NCI-H345 (cell line): ENCODE measurements at places on chromosomes 16 and 17.

GRCh38 chr16:81636298-81636993, 142.6 kb upstream of the PLCG2 start:
- DNase-seq: peak; percentile 49

GRCh38 chr16:14373896-14374295, 256.2 kb downstream of the PARN start:
- DNase-seq: no peak

- no peak for DNase-seq
Observed at GRCh38 chr17:7748076-7748775, 30.7 kb downstream of the DNAH2 start.

DNA sequence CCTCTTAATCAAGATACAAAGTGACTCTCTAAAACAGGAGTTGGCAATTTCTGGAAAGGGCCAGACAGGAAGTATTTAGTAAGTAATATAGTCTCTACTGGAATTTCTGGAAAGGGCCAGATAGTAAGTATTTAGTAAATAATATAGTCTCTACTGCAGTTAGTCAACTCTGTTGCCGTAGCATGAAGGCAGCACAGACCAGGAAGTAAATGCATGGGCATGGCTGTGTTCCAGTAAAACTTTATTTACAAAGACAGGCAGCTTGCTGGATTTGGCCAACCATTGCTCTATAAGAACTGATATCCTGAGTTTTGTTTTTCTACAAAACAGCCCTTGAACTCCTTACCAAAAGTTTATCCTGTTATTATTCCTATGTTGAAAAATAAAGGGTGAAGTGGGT, 16.9 kb downstream of the LDAF1 start:
- DNase-seq: no peak

DNA sequence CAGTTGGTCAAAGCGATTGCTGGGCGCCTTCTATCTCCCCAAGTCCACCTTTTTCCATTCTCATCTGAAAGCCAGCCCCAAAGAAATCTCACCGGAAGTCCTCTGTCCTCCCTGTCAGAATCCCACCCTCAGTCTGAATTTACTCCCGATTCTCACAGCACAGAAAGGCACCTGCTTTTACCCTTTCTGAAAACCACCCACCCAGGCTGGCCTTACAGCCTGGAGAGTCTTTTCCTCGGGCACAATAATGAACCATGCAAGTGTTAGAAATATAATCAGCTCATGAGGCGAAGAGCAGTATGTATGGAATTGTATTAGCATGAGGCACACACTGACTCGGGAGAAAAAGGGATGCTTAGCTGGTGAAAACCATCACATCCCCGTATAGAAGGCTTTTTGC, 1.2 kb upstream of the ZFHX3 start:
- DNase-seq: no peak

GRCh38 chr17:40460968-40461731, 17.9 kb downstream of the IGFBP4 start:
- no peak for DNase-seq

DNA sequence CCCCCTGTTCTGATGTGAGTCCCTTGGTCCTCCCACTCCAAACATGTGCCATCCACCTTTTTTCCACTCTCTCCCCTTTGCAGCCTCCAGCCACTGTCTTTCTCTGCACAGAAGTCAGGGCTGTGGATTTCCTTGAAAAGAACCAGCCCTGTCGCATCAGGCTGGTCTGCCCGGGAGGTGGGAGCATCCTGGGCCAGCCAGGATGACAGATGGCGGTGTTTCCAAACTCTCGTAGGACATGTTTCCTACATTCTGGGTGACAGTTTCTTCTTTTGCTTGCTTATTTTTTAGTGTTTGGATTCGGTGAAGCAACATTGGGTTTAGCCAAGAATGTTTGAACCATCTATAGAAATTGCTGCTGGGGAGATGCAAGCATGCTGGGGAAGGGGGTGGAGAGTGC, 100.8 kb downstream of the CCDC182 start:
- no peak for DNase-seq

GRCh38 chr16:76818606-76819181, 372.3 kb upstream of the MON1B start:
- DNase-seq: no peak

GRCh38 chr17:6374761-6375312, 60.1 kb downstream of the AIPL1 start:
- no peak for DNase-seq

DNA sequence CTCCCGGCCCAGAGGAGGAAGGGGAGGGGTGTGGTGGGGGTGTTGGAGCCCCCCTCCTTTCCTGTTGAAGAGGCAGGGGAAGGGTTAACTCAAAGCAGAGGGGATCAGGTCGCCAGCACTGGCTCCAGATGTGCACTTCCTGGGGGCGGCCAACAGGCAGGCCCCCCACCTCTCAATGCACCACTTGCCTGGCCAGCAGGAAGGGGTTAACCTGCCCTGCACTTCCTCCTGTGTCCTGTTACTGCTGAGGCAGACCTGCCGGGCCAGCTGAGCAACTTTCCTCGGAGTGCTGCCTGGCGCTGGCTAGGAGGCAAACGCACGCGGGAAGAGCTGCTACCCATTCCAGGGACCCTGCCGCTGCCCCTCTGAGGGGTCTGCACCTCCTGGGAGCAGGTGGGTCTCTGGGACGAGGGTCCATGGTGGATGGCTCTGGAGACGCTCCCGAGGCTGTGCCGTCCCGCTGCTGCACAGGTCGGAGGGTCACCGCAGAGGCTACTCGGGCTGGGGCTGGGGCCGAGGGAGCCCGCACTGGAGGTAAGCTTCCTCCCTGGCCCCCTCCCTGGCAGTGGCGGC, at the start of gene EPN3:
EPN3 (plus strand) TSS at position 284 of the 573 bp plus-strand sequence. CDS start 3,822 bp downstream, outside the sequence.
- peak; percentile 8 for DNase-seq

DNA sequence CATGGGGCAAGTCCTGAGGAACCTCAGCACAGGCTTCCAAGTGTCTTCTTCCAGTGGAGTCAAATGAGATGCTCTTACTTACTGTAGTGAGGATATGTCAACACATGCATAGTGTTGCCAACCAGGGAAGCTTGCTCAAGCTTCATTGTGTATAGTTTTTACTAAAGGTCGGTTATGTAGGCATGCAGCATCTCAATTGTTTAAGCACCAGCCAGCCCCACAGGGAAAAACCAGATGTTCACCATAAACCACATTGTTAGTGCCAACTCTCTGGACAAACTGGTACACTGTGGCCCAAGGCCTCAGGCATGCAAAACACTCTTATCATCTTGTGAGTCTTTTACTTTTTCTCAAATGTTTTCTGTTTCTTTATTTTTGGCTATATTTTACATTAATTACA, 152.1 kb downstream of the PHKB start:
- DNase-seq: no peak

DNA sequence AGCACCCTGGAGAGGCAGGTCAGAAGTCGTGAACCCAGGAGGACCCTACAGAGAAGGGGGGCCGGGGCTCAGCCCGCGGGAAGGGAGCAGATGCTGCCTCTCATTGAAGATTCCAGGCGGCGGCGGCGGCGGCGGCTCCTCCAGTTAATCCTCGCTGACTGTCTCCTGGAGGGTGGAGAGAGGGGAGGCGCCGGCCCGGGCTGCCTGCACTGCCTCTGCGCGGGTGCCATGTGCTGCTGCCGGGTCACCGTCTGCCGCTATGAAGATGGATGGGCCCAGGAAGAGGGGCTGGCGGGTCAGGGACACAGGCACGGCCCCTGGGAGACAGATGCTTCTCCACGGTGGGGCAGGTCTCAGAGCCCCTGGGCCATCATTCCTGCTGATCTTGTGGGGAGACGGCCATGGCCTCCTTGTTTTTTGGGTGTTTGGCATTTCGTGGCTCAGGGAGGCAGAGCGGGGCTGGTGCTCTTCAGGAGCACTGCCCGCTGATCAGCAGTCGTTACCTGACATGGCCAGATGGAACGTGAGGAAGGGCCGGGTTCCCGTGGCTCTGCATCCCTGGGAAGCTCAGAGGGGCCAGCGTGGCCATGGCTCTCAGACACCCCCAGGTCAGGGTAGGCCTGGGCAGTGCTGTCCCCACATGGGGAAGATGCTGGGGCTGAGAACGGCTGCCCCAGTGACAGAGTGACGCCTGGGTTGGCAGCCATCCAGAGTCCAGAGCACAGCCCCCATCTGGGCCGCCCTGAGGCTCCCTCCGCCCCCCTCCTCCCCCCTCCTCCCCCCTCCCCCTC, 36.1 kb downstream of the GINS2 start:
- peak; percentile 65 for DNase-seq

DNA sequence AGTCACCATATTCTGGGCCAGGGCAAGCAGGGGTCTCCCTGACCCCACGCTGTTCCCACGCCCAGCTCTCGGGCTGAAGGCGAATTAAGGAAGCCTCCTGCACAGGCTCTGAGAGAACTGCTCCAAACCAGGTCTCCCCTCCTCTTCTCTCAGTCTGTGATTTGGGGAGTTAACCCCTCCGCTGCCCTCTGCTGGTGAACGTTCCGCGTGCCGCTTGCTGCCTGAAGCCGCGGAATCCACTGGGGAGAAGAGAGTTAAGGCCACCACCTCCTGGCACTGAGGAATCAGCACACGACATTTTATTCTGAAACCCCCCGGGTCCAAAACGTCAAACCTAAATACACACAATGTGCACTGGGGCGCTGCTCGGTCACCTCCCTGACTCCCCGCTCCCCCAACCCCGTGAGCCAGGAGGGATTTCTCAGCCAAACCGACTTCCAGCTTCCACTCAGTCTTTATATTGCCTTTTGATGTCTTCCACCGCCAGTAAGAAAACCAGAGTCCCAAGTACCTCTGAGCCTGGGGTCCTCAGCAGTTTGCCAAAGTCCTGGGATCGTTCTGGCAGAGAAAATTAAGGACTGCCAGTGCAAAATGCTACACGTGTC, 54.4 kb upstream of the RCVRN start:
- DNase-seq: no peak

DNA sequence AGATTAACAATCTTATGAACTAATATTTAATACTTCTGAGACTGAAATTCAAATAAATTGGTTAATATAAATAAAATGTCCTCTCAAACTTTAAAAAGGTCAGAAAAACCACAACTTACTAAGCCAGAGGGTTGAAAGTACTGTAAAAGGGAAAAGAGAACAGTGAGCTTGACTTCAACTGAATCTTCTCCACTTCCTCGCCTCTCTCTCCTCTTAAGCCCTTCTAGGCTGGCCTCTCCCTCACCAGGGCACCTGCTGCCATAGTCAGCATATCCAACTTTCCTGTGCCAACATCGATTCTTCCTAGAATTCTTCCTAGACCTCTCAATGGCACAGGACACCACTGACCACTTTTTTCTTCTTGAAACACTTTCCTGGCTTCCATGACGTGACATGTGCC, 19.4 kb downstream of the GNA13 start:
- no peak for DNase-seq

DNA sequence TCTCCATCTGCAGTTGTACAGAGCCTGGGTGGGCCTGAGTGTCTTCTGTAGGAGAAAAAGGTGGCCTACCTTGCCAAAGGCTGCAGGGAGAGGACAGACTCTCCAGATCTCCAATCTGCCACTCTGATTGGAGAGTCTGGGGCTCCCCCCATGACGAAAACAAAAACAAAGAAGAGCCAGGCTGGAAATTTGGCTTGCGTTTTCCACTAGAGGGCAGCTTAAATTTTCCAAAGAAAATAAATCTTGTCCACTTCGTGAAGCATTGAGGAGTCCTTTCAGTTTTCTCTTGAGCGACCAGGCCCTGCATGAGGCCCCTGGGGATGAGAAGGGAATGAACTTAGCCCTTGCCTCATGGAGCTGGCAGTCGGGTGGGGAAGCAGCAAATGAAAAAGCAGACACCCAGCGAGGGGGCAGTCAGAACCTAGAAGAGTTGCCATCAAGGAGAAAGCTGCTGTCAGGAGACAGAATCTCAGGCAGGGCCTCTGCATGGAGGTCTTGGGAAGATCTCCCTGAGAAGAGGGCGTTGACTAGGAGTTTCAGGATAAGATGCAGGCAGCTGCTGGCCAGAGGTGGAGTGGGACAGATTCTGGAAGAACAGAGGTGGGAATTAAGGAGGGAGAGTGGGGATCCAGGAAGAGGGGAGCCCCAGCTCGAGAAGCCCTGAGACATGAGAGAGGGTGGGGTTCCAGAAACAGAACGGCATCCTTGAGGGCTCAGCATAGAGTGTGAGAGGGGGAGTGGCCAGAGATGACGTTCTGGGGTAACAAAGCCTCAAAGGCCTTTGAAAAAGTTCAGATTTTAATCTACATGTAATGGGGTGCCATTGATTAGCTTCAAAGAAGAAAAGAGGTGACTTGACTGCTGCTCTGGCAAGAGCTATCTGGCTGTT, 8.4 kb upstream of the SHCBP1 start:
- no peak for DNase-seq

GRCh38 chr17:3695723-3696411, at the start of gene P2RX5:
P2RX5 (minus strand) TSS chr17:3696155; CDS start chr17:3696005, 150 bp downstream.
- no peak for DNase-seq

- no peak for DNase-seq
Observed at GRCh38 chr16:14215941-14216340, 144.8 kb downstream of the MRTFB start.

DNA sequence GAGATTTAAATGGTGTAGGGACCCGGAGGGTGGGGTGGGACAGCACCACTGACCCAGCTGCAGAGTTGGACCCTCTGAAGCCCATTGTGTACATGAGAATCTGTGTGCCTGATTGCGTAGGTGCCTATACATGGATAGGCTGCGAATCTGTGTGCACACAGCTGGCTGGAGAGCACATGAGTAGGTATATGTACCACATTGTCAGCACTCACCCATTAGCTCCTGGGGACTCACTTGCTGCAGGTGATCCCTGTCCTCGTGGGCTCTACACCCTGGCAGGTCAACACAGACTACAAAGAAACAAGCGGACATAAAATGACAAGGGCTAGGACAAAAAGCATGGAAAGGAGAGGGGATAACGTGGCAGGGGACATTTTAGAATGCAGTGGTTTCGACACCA, 11.3 kb upstream of the CETP start:
- no peak for DNase-seq

GRCh38 chr17:1183171-1183873, 3.5 kb upstream of the ABR start:
- DNase-seq: no peak

GRCh38 chr16:4334724-4335495, 16.2 kb downstream of the PAM16 start:
- DNase-seq: no peak

DNA sequence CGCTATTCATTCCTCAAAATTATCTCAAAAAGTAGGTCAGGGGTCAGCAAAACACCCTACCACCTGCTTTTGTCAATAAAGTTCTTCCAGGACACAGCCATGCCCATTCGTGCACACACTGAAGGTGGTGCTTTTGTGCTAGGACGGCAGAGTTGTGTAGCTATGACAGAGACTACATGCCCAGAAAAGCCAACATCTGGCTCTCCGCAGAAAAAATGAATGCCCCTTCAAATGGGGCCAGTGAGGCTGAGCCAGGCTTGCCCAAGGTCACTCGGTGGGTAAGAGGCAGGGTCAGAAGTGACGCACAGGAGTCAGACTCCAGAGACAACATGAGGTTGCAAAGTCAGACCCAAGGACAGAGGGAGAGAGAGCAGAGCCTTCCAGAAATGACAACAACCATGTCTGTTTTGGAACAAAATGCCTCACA, 200.1 kb downstream of the XYLT1 start:
- no peak for DNase-seq

GRCh38 chr17:55731586-55732250, 9.1 kb upstream of the TMEM100 start:
- DNase-seq: no peak

GRCh38 chr17:75683583-75683982, 16.4 kb downstream of the SAP30BP start:
- DNase-seq: no peak

- no peak for DNase-seq
Observed at GRCh38 chr17:41722231-41722630, 10.1 kb downstream of the GAST start.

- DNase-seq: no peak
Observed at GRCh38 chr16:974001-974601, 3.3 kb upstream of the LMF1 start.
